Heart left ventricle (tissue), 16 donors: ENCODE measurements at places on chromosomes 2 and 18. TPM values are rescaled to one million over a fixed set of nuclear protein-coding genes. Genes with fewer than 3 reads are reported as not detected.

- no peak for DNase-seq
- no peak overlapping the region for H3K4me3 ChIP-seq
- no peak overlapping the region for H3K27ac ChIP-seq
- H3K36me3 ChIP-seq = no peaks in the 10 kb centered on the region
- no peaks in the 10 kb centered on the region for H3K4me1 ChIP-seq
- no peaks in the 10 kb centered on the region for H3K27me3 ChIP-seq
Measured at GRCh38 chr2:163044114-163044513, 205.5 kb upstream of the KCNH7 start.

The CENPA gene
- 2.1 TPM for polyA plus RNA-seq

DNA sequence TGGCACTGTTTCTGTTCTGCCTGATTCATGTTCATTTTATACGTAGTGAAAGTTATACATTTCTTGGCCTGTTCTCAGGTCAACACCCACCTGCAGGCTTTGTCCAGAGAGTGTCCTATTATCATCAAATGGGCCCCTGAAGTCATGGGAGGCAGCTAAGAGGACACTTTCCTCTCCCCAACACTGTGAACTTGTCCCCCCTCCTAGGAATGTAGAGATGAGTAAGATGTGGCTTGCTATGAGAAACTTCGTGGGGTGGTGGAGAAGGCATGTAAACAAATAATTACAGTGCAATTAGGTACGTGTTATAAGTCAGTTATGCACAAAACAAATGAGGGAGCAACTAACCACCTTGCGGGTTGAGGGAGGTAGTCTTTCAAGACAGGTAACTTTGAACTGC lies 57.9 kb downstream of the COL4A3 start:
- H3K4me1 ChIP-seq = no peaks in the 10 kb centered on the region
- no peaks in the 10 kb centered on the region for H3K27me3 ChIP-seq
- no peak for DNase-seq
- no peak overlapping the region for H3K4me3 ChIP-seq
- H3K36me3 ChIP-seq = no peaks in the 10 kb centered on the region

DNA sequence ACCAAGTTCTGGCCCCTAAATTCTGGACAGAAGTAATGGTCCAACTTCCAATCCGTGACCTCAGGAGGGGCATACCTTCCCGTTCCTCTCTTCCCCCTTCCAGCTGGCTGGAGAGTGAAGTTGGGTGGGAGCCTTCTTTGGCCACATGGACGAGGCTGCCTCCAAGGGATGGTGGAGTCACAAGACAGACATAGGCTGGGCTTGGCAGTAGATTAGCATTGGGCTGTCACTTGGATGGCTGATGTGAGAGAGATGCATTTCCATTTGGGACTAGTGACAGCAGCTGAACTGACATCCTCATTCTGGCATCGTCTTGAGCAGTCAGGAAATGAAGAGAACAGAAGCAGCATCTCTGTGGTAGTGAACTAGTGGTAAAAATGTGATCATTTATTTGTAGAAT lies 12.6 kb downstream of the NT5DC4 start:
- no peak overlapping the region for H3K27ac ChIP-seq
- H3K27me3 ChIP-seq = no peaks in the 10 kb centered on the region
- no peak overlapping the region for H3K4me3 ChIP-seq
- H3K36me3 ChIP-seq = no peaks in the 10 kb centered on the region
- no peak for DNase-seq

GRCh38 chr2:239746559-239747246 lies 278.4 kb downstream of the NDUFA10 start:
- H3K27ac ChIP-seq = no peak overlapping the region
- no peak overlapping the region for H3K4me3 ChIP-seq
- no peak for DNase-seq

- H3K27me3 ChIP-seq = no peaks in the 10 kb centered on the region
- H3K4me3 ChIP-seq = no peak overlapping the region
- no peaks in the 10 kb centered on the region for H3K4me1 ChIP-seq
- H3K27ac ChIP-seq = no peak overlapping the region
Measured at GRCh38 chr2:128832946-128833663, 514.4 kb upstream of the HS6ST1 start.

The MDH1B gene
- 0.33 TPM for polyA plus RNA-seq

The CPO gene
- polyA plus RNA-seq = 0.30 TPM

- no peak overlapping the region for H3K4me3 ChIP-seq
- no peaks in the 10 kb centered on the region for H3K27me3 ChIP-seq
- H3K36me3 ChIP-seq = no peaks in the 10 kb centered on the region
- no peak for DNase-seq
Measured at GRCh38 chr2:58378152-58378551, 137.0 kb upstream of the FANCL start.

The IL36A gene
- not detected for polyA plus RNA-seq

The SPP2 gene
- polyA plus RNA-seq = not detected

- H3K27me3 ChIP-seq = no peaks in the 10 kb centered on the region
- H3K36me3 ChIP-seq = no peaks in the 10 kb centered on the region
- no peak overlapping the region for H3K4me3 ChIP-seq
- H3K4me1 ChIP-seq = peaks cover 14% of the 10 kb centered on the region
- no peak overlapping the region for H3K27ac ChIP-seq
- DNase-seq = peak; percentile 83
Measured at GRCh38 chr2:222708274-222708710, 36.8 kb downstream of the MOGAT1 start.

The GKN2 gene
- not detected for polyA plus RNA-seq

GRCh38 chr2:138023298-138023697 lies 59.0 kb downstream of the HNMT start:
- no peak for DNase-seq
- H3K27ac ChIP-seq = no peak overlapping the region
- no peak overlapping the region for H3K4me3 ChIP-seq

DNA sequence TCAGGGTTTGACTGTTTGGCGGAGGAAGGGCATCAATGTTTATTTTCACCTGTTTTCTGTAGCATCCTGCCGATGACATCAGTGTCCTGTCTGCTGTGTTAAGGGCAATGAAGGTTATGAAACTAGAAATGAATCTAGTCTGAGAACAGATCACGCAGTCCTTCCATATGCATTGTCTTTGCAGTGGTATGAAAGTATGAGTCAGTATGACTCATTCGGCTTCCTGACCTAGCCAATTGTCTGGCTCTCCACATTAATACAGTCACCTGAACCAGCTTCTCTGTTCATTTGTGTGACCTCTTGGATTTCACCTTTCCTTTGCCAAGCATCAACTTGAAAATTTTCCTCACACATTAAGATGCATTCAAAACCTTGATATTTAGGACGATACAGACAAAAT lies 353.8 kb downstream of the RND3 start:
- H3K4me3 ChIP-seq = no peak overlapping the region
- DNase-seq = no peak
- H3K27ac ChIP-seq = no peak overlapping the region
- no peaks in the 10 kb centered on the region for H3K27me3 ChIP-seq
- no peaks in the 10 kb centered on the region for H3K36me3 ChIP-seq
- no peaks in the 10 kb centered on the region for H3K4me1 ChIP-seq

GRCh38 chr2:64918220-64918886 lies 70.8 kb upstream of the SLC1A4 start:
- H3K27me3 ChIP-seq = no peaks in the 10 kb centered on the region
- H3K27ac ChIP-seq = no peak overlapping the region
- no peak for DNase-seq
- H3K4me3 ChIP-seq = peak overlapping the region; percentile 45
- no peaks in the 10 kb centered on the region for H3K36me3 ChIP-seq

The ABCG5 gene
- polyA plus RNA-seq = not detected

GRCh38 chr2:6750411-6751158 lies 115.1 kb downstream of the CMPK2 start:
- peaks cover 10% of the 10 kb centered on the region for H3K27me3 ChIP-seq
- H3K4me1 ChIP-seq = no peaks in the 10 kb centered on the region
- DNase-seq = no peak
- H3K36me3 ChIP-seq = no peaks in the 10 kb centered on the region

The DCDC2C gene
- polyA plus RNA-seq = not detected

- H3K27ac ChIP-seq = no peak overlapping the region
- H3K4me1 ChIP-seq = peaks cover 26% of the 10 kb centered on the region
- no peaks in the 10 kb centered on the region for H3K36me3 ChIP-seq
- DNase-seq = no peak
Measured at GRCh38 chr2:162116352-162116751, 35.7 kb downstream of the GCG start.

DNA sequence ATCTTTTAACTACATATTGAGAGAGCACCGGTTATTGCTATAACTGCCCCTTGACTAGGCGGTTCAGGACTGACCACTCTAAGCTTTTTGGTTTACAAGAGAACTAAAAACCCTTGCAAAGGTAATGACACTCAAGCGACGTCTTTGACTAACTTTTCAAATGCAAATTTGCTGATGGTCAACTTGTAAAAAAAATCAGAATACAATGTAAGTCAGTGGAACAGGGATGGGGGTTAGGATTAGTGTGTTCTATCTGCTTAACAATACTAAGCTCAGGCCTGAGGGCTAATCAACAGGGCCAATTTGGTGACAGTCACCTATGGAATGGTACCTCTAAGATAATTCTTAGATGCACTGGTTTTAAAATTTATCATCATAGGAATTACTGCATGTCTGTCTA lies 57.1 kb downstream of the ZAP70 start:
- no peak overlapping the region for H3K4me3 ChIP-seq
- H3K36me3 ChIP-seq = peaks cover 89% of the 10 kb centered on the region
- H3K27ac ChIP-seq = no peak overlapping the region
- H3K4me1 ChIP-seq = peaks cover 6% of the 10 kb centered on the region

DNA sequence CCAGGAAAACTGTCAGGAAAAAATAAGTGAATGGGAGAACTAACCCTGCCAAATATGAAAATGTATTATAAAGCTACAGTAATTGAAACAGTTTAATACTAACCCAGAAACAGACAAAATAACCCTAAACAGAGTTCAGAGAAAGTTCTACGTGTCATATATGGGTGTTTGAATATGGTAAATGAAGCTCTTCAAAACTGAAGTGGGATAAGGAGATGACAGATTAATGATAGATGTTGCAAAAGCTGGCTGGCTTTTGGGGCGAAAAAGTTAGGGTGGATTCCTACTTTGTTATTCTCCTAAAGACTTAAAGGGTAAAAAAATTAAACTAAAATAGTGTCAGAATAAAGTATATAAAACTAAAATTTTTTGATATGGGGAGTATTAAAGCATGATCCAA lies 101.8 kb upstream of the ARL5A start:
- H3K4me3 ChIP-seq = no peak overlapping the region
- no peaks in the 10 kb centered on the region for H3K4me1 ChIP-seq
- H3K36me3 ChIP-seq = no peaks in the 10 kb centered on the region
- DNase-seq = no peak
- no peaks in the 10 kb centered on the region for H3K27me3 ChIP-seq
